ENCODE measurements at places on chromosomes 11 and 22.

DNA sequence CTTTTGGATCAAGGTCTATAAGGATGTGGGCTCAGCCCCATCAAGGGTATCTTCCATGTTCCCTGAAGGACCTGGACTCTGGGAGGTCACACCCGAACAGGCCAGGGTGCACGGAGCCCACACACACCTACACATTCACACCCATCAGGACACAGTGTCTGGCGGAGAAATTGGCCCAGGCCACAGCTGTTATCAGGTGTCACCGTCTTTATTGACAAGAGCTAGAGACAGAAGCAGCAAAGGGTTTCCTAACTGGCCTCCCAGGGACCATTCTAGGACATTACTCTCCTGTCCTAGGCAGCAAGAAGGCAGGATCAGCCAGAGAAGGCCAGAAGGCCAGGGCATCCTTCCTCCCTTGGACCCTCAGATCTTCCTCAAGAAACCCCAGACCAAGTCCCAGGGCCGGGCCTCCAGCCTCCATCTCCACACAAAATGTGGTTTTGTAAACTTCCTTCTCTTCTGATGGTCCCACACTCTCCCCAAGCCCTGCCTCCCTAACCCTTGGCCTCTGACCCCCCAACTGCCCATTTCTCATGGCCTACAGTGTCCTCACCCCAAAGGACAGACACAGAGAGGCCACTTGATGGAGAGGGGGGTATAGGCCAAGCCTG lies 8.1 kb downstream of the SSTR3 start:
- no peak for DNase-seq

DNA sequence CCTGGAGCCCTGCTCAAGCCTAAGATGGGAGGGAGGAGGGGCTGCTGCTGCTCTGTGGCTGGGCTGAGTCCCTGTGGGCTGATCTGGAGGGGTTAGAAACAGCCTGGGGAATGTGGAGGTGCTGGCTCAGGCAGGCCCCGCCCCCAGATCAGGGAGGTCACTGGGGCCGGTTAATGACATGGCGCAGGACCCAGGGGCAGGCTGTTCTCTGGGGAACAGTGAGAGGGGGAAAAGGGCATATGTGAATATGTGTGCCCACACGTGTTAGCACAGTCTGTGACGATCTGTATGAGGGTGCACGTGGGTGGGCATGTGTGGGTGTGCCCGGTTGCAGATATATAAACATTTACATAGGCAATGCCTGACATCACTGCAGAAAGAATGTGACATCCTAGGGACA lies 143.5 kb downstream of the MIAT start:
- DNase-seq = peak; percentile 81

DNA sequence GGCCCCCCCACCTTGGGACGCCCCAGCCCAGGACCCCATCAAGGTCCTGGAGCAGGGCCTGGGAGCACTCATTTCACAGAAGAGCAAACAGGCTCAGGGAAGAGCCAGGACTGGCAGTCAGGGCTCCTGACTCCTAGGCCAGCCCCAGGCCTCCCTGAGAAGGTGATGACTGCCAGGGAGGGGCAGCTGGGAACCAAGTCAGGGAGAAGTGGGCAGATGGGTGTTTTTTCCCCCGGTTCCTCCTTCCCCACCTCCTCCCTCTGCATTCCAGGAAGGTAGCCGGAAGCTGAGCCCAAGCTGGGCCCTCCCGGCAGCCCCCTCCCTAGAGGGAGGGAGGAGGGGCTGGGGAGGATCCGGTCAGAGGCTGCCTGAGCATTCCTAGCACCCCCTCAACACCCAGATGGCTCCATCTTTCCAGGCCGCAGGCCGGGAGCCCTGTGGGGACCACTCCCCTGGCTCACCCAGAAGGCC lies 19.6 kb downstream of the MYRF start:
- no peak for DNase-seq

GRCh38 chr22:48888466-48889208 lies 939.0 kb downstream of the BRD1 start:
- no peak for DNase-seq

DNA sequence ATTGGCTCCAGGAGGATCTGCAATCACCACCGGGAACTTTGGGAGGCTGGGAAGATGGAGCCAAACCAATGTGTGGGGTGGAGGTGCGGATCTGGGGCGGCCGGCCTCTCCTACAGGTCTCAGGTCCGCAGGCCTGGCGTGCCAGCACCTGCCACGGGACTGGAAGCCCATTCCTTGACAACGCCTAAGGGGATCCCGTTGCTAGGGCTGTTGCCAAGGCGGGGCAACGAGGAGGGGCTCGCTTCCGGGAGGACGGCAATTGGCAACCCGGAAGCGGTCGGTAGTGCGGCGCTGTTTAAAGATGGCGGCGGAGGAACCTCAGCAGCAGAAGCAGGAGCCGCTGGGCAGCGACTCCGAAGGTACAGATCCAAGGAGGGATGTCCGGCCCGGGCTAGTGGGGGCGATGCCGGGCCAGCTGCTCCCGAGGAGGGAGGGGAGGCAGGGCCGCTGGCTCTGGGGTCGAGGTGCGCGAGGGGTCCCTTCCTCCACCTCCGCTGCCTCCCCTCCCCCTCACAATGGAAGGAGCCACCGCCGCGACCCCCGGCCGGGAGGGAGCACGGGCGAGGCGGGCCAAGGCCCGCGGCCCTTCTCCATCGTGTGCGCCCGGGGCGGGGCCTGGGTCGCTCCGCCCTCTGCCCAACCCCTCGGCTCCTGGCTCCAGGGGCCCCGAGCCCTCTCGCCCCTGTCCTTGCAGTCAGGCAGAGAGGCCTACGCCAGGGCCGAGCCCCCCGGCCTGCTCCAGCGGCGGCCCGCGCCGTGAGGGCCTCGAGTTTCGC lies at the start of gene OTUB1:
OTUB1 (plus strand) TSS at position 283 of the 776 bp plus-strand sequence; CDS start at position 302, 19 bp downstream.
- peak; percentile 97 for DNase-seq

DNA sequence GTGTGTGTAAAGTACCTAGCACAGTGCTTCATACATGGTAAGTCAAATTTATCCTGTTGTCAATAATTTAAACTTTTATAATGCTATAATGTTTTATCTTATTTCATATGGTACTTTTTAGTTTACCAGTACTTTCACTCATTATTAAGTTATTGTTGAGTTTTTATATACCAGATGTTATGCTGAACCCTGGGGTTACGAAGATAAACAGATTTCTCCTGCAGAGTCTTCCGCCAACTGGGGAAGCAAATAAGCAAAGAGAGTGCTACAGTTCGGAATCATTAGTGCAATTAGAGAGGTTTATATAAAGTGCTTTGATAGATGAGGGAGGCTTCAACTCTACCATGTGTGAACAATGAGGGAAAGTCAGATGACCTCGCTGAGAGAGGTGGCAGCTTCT lies 362.3 kb downstream of the DYNC2H1 start:
- no peak for DNase-seq

DNA sequence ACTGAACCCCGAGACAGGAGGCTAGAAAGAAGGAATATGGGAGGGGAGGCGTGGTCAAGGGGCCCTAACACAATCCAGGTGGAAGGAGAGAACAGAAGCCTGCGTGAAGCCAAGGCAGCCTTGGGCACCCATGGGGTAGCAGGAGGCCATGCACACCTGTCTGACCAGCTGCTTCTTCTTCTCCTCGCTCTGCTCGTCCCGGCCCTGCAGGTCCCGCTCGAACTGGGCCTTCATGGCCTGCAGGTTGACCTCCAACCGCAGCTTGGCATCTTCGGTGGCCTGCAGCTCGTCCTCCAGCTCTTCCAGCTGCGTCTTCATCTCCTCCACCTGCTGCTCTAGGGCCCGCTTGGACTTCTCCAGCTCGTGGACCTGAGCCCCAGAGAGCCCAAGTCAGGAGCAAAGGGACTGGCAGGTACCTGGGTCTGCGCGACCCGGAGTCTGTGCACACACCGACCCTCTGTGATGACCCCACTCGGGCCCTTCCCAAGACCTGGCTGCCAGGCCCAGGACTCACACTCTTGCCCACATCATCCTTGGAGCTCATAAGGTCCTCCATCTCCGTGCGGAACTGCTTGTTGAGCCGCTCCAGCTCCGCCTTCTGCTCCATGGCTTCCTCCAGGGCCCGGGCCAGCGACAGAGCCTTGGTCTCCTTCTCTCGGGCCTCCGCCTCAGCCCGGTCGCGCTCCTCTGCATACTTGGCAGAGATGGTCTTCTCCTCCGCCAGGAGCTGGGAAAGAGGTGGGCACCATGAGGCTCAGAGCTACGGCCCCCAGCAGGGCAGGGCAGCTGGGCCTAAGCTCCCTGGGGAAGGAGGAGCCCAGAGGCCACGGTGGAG lies 35.9 kb downstream of the APOL1 start:
- no peak for DNase-seq

DNA sequence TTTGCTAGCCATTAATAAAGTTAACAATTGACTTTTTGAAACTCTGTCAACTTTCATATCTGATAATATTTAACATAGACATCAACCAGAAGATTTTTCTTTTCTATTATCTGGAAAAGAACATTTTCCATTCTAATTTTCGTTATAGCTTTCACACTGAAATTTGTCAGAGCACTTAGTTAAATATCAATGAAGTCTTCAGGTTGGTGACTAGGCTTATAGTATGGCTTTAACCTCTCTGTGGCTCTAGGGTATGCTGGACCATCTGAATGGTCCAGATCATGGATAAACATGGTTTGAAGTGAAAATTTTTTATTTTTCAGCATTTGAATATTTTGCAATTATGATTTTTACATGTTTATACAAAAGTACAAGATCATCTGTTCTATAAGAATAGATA lies 548.1 kb downstream of the CNTN5 start:
- DNase-seq = no peak

- DNase-seq = peak; percentile 78
Observed at GRCh38 chr11:36509694-36510593, at the start of gene TRAF6. Gene TRAF6, minus strand, starts transcription at chr11:36510272. Its CDS starts 8,757 bp downstream, at chr11:36501515.

GRCh38 chr22:35192129-35192918 lies 65.0 kb upstream of the HMGXB4 start:
- no peak for DNase-seq

GRCh38 chr11:60498853-60499252 lies 6.3 kb downstream of the MS4A12 start:
- DNase-seq = no peak

DNA sequence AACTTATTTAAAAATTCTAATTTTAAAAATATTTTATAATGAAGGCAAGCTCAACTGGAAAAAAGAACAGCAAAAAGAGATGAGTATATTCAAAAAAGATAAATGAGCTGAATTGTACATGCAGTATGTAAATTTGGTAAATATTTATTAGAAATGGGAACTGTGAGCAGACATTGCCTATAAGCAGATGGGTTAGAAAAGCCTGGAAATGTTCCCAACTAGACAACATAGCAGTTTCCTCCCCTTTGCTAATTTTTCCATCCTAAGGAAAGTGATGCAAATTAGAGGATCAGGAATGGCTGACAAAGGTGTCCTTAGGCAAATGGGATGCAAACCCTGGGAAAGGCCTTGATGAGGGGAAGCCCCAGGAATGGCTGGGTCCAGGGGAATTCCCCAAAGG lies 37.2 kb downstream of the TP53I11 start:
- no peak for DNase-seq

- DNase-seq = no peak
Observed at GRCh38 chr11:87355596-87355995, 317.9 kb downstream of the TMEM135 start.

DNA sequence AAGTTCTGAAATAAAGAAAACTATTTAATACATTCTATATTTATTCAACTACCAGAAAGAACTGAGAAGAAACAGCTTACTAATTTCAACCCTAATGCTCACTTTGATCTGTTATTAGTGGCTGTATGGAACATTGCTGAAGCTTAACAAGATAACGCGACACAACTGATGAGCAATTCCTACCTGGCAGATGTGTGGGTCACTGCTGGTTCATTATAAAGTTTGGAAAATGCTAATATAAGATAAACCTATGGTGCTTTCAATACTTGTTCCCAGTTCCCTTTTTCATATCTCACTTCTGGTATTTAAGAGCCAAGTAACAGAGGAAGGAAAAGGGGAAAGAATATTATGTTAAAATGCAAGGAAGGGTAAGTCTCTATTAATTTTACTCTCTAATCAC lies 10.5 kb downstream of the CTSC start:
- DNase-seq = no peak

DNA sequence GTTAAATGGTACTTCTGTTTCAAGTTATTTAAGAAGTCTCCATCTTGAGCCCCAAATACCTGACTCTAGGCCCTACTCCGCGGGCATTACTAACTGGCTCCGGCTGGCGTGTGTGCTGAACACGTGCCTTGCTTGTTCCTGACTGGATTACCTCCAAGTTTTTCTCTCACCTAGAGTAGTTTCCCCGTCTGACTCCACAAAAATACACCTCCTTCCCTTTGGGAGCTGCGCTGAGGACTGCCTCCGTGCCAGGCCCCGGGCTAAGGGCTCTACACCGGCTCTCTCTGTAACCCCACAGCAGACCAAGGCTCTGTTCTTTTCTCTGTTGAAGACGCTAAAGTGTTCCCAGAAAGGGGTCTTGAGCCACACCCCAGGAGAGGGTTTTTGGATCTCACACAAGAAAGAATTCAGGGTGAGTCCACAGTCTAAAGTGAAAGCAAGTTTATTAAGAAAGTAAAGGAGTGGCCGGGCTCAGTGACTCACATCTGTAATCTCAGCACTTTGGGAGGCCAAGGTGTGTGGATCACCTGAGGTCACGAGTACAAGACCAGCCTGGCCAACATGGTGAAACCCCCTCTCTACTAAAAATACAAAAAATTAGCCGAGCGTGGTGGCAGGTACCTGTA lies 61.8 kb downstream of the ANO1 start:
- DNase-seq = no peak

DNA sequence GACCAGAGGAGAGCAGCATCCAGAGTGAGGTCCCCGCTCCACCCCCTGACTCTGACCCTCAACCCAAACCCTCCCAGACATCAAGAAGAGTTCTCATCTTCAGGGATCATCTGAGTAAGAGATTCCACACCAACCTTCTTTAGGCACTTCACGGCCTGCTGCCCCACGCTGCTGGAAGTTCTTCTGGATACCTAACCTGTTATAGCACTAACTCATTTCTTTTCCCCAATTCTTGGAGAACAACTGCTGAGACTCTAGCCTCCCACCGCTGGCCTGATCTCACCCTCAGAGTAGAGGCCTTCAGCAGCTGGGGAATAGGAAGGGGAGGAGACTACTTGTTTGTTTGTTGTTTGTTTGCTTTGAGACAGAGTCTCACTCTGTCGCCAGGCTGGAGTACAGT lies 7.3 kb downstream of the TMPRSS13 start:
- DNase-seq = no peak

- no peak for DNase-seq
Observed at GRCh38 chr22:40023341-40023841, 28.6 kb downstream of the FAM83F start.

DNA sequence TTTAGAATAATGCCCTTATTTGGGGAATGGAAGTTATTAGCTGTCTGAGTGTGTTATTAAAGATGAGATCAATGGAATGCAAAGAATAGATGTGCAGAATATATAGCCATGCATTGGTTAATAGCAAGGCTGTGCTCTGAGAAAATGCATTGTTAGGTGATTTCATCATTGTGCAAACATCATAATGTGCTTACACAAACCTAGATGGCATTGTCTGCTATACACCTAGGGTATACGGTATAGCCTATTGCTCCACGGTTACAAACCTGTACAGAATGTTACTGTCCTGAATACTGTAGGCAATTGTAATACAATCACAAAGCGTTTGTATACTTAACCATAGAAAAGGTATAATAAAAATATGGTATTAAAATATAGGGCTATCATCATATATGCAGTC lies 25.5 kb downstream of the SLC5A12 start:
- DNase-seq = no peak

Data from hepatic stellate cell (primary cell).